ENCODE measurements at places on chromosomes 4 and X.

DNA sequence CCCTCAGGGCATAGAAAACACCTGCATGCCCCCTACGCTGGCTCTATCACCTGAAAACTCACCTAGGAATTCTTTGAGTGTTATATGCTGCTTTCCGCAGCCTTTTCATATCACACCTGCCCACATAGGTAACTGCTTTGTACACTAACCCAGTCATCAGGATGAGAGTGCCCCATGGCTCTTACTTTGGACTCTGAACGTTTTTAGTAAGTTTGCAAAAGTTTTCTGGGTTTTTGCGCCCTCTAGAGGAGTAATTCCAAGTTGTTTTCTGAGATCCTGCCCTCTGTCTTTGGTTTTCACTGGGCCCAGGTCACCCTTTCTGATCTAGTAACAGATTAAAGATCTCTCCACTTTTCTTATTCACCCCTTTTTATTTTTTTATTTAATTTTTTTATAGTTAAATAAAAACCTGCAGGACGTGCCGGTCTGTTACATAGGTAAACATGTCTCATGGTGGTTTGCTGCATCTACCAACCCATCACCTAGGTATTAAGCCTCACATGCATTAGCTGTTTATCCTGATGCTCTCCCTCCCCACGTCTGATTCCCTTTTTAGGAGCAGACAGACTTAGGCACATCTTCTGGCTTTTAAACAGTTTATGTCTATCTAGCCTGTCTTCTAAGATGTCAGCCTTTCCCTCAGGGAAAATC, 139.2 kb downstream of the NWD2 start:
- DNase-seq = peak; percentile 28

- DNase-seq = no peak
Measured at GRCh38 chr4:86586626-86587380, 7.3 kb upstream of the PTPN13 start.

DNA sequence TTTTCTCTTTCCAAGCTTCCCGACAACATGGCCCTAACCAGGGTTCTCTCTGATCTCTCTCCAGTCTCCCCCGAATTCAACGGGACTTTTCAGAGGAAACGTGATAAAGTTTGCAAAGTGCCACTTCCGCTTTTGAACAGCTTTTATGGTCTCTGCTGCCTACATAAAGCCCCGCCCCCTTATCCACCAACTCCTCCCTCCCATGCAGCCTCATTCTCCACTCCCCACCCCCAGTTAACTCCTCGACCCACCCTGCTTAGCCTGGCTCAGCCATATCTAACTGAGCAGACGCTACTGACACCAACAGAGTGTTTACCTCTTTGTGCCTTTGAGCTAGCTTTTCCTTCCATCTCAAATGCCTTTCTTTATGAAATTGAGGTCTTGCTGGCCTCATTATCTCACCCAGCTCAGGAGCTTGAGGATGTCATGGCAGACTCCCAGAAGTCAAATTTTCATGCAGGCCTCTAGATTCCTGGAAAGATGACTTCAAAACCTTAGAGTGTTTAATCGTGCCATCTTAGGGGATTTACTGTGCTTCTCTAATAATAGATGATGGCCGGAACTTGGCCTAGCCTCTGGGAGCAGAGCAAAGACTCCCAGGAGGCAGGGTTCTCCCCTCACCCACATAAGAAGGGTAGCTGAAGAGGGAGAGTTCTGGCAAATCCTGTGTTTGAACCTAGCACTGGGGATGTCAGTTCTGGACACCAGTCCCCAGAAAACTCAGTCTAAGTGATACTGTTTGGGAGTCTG, 606.0 kb downstream of the BCOR start:
- no peak for DNase-seq

GRCh38 chrX:132086672-132087071, 41.1 kb downstream of the FRMD7 start:
- peak; percentile 22 for DNase-seq
